Ammon's horn (tissue), 1 donor: ENCODE measurements at places on chromosomes 11 and 22.

- no peak for DNase-seq
Observed at GRCh38 chr22:44650806-44651205, 51.2 kb upstream of the PRR5 start.

DNA sequence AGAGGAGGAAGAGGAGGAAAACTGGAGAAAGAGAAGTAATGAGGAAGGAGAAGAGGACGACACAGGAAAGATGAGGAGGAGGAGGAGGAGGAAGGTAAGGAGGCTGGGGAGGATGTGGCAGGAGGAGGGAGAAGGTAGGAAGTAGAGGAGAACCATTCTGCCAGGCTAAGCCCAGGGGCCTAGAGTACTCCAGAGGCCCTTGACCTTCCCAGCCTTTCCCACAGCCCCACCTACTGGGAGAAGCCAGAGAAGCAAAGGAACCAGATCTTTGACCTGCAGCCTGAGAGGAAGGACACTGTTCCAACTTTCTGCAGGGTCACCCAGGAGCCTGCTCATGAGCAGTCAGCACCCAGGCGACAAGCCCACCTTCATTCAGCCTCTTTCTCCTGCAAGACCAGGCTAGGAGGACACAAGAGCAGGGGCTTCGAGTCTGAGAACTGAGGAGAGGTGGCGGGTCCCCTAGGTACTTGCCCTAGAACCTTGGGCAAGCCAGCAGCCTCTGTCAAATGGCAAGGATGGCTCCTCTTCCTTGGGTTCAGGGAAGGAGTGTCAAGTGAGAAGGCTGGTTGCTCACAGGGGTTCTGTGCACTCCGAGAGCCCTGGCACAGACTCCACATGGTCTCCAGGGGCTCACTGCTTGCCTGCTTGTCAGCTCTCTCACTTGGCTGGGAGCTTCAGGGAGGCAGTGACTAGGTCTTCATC lies 27.9 kb upstream of the OAF start:
- no peak for DNase-seq

DNA sequence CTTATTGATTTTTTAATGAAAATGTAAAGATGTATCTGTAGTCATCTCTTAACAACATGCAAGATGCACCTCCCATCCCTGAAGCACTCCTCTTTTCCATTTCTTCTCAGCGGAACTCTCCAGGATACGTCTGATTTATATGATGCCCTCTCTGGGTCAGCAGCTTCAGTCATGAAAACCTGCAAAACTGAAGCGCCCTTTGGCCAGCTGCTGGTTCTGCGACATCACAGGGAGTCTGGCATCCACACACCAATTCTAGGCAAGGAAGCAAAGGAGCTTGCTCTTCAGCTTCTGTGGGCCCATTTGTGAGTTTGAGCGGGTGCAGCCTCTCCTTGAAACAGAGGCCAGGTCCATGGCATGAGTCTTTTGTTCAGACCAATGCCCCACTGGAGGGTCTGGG lies 1253.3 kb downstream of the TBC1D22A start:
- no peak for DNase-seq

DNA sequence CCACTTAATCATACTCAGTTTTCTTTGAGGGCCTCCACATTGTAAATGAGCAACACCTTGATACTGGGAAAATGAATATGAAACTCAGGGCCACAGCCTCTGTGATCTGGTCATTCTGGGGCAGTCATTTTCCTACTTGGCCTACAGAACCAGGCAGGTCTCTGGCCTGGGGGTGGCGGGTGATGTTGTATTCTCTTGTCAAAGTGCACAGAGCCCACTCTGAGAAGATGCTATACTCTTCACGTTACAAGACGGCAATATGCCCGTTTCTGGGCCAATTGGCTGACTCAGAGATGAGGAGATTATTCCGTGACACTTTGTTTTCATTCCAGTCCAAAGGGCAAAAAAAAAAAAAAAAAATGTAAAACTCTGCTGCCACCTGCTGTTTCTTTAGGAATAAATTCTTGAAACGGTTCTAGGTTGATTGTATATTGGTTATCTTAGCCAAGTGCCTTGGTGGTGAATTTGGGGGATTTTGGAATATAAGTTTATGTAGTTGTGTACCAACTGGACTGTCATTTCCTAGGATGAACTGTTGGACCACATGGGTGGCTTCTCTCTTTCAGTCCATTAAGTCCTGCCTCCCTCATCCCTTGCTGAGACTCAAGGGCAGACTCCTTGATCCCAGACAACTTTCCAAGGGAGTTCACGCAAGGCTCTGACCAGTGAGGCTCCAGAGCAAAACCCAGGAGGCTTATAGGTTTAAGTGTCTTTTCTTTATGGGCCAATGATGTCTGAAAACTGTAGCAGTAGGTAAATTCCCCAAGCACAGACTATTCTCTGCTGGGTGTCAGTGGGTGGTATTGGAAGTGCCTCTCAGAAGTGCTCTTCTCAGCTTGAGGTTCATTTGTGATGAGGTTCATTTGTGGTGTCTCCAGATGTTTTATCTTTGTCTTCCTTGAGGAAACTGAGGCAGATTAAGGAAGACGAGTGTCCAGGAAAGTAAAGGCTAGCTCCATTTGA lies 18.2 kb downstream of the ADM start:
- no peak for DNase-seq

DNA sequence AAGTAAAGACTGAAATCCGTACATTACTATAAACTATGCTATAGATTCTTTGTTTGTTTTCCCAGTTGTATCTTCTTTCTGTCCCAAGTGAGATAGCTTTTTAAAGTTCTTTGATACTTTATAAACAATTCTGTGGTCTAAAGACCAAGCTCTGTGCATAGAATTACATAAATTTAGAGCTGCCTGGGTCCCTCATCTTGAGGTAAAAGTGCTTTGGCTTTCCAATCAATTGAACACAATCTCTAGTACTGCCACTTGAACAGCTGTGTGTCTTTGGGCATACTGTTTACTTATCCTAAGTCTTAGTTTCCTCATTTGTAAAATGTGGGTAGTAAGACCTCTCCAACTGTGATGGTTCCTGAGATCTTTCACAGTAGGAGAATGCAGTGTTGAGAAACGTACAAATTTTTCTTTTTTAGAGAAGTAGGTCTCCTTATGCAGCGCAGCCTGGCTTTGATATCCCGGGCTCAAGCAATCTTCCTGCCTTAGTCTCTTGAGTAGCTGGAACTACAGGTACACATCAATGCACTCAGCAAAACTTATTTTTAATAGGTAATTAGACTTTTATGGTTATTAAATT lies 2.5 kb upstream of the EED start:
- DNase-seq = no peak

DNA sequence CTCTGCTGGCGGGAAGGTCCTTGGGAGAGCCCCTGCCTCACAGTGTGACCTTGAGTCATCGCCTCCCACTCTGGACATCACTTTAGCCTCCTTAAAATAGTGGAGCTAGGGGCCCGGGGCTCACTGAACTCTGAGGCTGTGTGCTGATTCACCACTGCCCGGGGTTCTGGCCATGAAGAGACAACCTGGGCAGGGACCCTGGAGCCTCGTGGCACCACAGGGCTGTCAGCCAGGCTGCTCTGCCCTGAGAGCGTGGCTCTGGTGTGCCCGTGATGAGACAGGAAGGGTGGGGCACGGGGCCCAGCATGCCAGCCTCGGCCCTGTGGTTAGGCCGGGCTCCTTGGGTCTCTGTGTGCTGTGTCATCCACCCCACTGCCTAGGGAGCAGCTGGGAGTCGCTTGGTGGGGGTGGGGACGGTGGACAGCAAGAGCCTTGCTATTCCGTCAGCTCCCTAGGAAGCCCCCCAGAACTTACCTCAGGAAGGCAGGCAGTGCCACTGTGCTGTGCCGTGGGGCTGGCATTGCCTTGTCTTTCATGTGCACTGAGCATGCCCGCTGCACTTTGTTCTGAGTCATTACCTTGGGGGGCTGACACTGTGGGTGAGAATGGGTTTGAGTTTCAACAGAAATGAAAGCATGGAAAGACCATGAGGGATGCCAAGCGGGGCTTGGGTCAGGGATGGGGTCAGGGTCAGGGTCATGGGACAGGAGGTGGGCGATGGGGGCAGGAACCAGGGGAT lies 31.7 kb downstream of the TPCN2 start:
- no peak for DNase-seq

- peak; percentile 28 for DNase-seq
Observed at GRCh38 chr11:69444381-69445130, 36.9 kb upstream of the LINC01488 start.

DNA sequence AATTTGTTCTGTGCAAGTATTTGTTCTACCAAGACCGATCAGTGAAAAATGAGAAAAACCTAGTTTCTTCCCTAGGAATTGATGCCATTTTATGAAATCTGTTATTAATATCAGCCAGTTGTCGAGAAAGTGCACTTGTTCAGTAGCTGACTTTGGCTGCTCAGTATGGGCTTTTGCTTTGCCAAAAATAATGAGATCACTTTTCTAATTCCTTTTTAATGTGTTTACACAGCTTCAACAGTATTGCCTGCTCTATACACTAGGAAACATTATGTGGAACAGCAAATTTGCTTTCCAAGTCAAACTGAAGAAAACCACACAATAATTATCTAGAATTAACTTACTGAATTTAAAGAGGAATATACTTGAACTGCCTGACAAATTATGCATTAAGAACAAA lies 34.4 kb downstream of the SCUBE2 start:
- DNase-seq = no peak

GRCh38 chr11:66877588-66878385 lies 20.9 kb downstream of the LRFN4 start:
- DNase-seq = no peak

DNA sequence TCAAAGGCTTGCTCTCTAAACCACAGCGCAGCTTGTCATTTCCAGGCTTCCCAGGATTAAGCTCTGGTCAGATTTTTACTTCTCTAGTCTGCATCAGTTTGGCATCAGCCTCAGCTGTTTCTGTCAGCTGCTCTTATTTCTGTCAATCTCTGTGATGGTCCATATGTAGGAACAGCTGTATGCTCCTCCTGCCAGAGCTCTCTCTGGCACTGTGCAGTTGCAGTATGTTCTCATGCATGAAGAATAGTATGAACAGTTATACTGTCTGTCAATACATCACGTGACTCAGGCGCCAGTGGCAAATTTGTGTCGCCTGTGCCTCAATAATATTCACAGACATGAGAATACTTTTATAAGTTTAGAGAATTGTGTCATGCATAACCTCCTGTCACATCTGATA lies 6.7 kb downstream of the OR6M1 start:
- DNase-seq = peak; percentile 3

- no peak for DNase-seq
Observed at GRCh38 chr11:11374358-11375148, 21.5 kb upstream of the CSNK2A3 start.

- DNase-seq = no peak
Observed at GRCh38 chr11:133104009-133104744, 428.1 kb downstream of the OPCML start.

DNA sequence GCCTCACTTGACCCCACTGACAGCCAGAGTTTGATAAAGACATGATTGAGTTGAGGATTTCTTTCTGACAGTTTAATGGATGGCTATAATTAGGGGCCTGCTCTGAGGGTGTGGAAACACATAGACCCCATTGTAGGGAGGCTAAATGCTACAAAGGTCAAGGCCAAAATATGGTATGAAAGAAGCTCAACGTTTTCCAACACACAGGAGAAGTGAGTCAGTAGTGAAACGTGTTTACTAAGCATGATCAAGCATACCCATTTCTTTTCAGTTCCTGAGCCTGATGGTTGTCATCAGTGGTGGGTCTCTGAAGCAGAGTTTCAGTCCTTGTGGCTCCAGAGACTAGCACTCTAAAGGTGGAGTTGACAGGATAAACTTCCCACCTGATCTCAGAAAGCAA lies 69.7 kb downstream of the SNX19 start:
- DNase-seq = no peak

- no peak for DNase-seq
Observed at GRCh38 chr11:28951191-28951590, 843.0 kb downstream of the METTL15 start.

DNA sequence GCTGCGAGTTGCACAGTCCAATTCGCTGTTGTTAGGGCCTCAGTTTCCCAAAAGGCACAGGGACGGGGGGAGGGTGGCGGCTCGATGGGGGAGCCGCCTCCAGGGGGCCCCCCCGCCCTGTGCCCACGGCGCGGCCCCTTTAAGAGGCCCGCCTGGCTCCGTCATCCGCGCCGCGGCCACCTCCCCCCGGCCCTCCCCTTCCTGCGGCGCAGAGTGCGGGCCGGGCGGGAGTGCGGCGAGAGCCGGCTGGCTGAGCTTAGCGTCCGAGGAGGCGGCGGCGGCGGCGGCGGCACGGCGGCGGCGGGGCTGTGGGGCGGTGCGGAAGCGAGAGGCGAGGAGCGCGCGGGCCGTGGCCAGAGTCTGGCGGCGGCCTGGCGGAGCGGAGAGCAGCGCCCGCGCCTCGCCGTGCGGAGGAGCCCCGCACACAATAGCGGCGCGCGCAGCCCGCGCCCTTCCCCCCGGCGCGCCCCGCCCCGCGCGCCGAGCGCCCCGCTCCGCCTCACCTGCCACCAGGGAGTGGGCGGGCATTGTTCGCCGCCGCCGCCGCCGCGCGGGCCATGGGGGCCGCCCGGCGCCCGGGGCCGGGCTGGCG lies at the start of gene BCR:
BCR (plus strand) TSS at position 209 of the 592 bp plus-strand sequence. CDS start 452 bp downstream, outside the sequence.
- peak; percentile 79 for DNase-seq

- no peak for DNase-seq
Observed at GRCh38 chr11:76601272-76601671, 69.3 kb downstream of the LRRC32 start.
